ENCODE measurements at places on chromosomes 6 and 20.

GRCh38 chr6:158312165-158312564 lies at the start of gene TULP4:
TSS of gene TULP4 (plus strand) at chr6:158312465. CDS start at chr6:158314017, 1,552 bp downstream.
- DNase-seq, result no peak

- DNase-seq, result no peak
Observed at GRCh38 chr6:26029857-26030653, 57.2 kb upstream of the HFE start.

- DNase-seq, result peak; percentile 45
Observed at GRCh38 chr6:111474106-111474505, 8.9 kb downstream of the REV3L start.

DNA sequence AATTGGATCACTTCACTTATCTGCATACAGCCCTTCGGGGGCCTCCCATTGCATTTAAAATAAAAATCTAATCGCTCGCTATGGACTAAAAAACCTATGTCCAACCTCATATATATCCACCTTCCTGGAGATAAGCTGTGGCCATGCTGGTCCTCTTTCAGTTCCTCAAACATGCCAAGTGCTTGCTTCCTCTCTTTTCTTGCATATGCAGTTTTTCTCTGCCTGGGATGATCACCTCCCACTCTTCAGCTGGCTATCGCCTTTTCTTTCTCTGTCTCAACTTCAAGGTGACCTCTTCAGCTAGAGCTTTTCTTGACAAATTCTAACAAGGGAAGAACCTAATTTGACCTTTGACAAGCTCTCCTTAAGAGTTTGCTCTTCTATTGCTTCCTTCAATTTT lies 5.6 kb upstream of the TFB1M start:
- DNase-seq, result no peak

DNA sequence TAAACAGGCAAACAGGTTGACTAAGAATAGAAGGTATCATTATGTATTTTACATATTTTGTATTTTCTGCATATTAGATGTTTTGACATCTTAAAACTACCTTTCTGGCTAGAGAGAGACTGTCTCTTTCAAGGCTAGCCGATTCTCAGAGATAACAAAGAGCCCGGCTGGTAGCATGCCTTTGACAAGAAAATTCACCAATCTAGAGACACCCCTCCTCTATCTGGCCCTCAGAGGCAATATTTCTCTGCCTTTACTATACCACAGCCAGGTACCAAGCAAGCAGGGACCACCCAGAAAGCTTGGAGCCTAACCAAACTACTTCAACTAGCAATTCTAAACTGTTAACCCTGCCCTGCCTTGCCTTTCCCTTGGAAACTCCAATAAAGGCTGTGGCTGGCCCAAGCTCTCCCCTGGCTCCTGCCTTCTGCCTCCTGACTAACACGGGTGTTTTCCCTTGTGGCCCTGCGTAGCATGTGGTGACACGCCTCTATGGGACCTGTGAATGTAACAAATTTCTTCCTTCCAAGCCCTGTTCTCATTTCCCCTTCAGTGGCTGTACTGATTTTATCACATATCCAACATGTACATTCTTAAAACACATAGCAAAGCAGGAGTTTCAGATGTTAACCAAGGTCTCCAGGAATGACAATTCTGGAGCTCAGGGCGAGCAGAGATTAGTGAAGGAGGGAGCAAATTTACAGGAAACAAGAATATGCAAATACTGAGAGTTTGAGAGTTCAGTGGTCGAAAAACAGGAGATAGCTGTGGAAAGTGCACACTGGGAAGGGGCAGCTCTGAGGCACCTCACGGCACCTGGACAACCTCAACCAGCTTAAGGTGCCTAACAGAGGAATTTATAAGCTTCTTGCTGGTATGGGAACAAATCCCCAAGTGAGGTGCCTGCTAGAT lies 120.8 kb downstream of the BACH2 start:
- DNase-seq, result no peak

GRCh38 chr20:41140226-41141133 lies 3.1 kb downstream of the PLCG1 start:
- DNase-seq, result no peak

GRCh38 chr6:94127716-94128115 lies 708.4 kb upstream of the EPHA7 start:
- DNase-seq, result no peak

GRCh38 chr6:70725817-70726415 lies 58.2 kb downstream of the SMAP1 start:
- no peak for DNase-seq

DNA sequence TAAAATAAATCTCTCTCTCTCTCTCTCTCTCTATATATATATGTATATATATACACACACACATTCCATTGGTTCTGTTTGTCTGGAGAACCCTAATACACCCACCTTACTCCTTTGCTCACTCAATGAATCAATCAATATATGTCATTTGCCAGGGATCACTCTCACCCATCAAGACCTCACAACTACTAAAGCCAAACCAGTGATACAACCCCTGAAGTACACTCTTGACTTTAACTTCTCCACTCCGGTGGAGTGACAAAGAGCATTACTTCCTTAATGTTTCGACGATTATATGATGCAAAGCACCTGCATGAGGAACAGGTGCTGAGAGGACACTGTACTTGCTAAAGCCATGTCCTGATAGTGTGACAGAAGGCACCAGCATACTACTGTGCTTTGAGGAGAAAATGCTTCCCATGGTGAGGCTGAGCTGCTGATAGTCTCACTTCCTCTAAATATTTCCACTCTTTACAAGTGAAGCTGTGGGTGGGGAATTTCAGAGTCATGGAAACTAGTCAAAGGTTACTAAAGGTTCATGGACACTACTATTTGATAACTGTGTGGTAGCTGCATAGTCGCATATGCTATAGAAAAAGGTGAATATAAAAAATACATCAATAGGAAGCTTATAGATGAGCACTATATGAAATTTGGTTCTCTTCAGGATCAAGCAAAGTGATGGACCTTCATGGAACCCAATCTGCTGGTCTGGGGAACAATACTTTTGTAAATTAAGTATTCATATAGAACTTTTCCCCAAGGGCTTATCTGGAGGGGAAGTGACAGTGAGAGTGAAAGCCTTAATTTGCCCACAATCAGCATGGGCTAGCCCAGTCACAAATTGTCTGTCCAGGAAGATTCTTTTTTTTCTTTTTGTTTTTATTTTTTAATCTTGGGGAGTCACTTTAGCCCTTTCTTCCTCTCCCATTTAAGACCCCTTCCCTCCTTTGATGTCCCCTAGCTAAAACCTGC lies 141.9 kb upstream of the NEDD9 start:
- no peak for DNase-seq

DNA sequence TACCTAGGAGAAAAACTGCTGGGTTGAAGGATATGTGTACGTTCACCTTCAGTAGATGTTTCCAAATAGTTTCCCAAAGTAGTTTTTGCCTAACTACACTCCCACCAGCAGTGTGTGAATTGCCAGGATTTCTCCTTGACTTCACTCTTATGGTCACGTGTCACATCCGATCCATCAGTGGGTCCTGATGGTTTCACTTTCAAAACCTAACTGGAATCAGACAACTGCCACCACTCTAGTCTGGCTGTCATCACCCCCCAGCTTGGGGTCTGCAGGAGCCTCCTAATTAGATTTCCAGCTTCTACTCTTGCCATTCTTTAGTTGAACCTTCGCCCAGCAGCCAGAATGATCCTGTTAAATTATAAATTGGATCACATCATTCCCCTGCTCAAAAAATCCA lies 8.5 kb upstream of the SLC12A5 start:
- DNase-seq, result no peak

- DNase-seq, result no peak
Observed at GRCh38 chr20:7355051-7355450, 585.2 kb downstream of the HAO1 start.

GRCh38 chr6:55046869-55047422 lies 127.4 kb upstream of the HCRTR2 start:
- no peak for DNase-seq

DNA sequence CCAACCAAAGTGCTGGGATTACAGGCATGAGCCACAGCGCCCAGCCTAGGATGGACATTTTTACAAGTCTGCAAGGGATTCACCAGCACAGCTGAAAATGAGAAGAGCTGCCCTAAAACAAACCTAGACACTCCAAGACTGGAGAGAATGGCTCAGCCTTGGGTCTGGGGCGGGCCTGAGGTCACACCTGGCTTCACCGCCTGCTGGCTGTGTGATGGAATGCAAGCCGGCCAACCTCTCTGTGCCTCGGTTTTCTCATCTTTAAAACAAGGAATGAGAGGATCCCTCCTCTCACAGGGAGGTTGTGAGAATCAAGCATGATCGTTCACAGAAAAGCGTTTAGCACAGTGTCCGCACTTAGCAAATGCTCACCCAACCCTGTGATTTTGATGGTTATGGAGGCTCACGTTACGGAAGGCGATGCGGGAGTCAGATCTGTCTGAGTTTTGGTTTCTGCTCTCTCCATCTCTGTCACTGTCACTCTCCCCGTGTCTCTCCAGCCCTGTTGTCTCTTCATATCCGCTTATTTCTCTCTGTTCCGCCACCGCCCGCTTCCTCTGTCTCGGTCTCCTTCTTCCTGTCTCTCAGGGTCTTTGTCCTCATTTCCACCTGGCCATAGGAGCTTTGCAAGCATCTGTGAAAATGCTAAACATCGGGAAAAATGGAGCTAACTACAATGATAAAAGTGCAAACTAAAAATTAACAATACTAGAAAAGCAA lies 47.6 kb downstream of the CEBPB start:
- no peak for DNase-seq

GRCh38 chr6:6972456-6972855 lies 135.3 kb upstream of the RREB1 start:
- DNase-seq, result no peak

- DNase-seq, result no peak
Observed at GRCh38 chr6:21396313-21396712, 197.2 kb upstream of the SOX4 start.

DNA sequence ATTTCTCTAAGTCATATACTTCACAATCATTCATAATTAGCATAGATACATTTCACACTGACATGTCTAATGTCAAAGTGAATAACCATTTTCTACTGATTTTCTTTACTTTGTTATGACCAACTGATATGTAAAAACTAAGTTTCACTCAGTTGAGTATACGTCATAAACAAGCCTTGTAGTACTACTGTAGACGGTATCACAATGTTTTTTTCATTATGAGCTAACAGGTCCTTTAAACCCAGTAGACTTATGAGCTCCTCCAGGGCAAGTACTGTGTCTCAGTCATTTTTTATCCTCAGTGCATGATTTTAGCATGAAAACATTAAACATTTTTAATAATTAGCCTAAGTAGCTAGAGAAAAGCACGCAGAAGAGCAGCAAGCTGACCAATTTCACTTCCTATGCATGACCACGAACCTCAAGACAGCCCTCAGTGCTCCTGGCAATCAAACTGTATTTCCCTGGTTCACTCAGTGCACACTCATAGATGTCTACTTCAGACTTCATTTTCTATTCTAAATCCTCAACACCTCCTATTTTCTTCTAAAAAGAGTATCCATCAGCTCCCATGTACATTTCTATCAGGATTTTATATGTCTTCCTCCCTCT lies 32.0 kb upstream of the TFAP2D start:
- DNase-seq, result no peak

- DNase-seq, result no peak
Observed at GRCh38 chr6:42269553-42269952, 51.9 kb upstream of the MRPS10 start.

DNA sequence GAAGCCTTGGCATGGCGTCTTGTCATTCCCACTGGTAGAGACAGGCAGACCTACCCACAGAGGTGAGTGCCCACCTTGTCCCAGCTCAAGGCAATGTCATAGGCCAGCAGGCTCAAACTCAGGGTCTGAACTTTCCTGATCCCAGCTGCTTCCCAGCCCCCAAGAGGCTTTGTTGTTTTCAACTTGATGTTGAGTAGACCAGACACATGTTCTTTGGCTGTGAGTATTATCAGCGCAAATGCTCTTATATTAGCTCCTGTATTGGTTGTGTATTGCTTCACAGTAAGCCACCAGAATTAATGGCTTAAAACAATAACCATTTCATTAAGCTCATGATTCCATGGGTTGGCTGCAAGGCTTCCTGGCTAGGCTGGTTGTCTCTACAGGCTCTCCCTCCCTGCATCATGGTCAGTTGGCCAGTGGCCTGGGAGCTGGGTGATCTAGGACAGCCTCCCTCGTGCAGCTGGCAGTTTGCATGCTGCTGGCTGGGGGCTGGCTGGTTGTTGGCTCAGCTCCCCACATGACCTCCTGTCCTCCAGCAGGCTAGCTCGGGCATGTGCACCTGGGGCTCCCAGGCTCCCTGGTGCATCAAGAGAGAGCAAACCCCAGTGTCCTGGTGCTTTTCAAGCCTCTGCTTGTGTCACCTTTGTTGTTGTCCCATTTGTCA lies 21.6 kb downstream of the TOX2 start:
- DNase-seq, result peak; percentile 13

- DNase-seq, result no peak
Observed at GRCh38 chr20:58064411-58065010, 163.9 kb downstream of the ANKRD60 start.

GRCh38 chr6:149895833-149896271 lies 2.1 kb downstream of the RAET1E start:
- peak; percentile 64 for DNase-seq

DNA sequence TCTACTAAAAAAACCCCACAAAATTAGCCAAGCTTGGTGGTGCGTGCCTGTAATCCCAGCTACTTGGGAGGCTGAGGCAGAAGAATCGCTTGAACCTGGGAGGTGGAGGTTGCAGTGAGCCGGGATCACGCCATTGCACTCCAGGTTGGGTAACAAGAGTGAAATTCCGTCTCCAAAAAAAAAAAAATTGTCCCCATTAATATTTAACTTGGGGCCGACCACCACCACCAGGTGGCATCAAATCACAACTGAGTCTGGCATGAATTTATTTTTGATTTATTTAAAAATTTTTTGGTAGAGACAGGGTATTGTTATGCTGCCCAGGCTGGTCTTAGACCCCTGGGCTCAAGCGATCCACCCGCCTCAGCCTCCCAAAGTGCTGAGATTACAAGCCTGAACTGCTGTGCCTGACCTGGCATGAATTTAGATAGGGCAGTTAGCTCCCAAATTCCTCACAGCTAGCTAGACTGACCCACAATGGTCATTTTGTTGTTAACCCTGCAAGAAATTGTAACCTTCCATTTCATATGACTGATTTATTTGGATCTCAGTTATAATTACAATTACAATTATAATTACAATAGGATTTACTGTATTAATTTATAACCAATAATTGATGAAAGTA lies 17.1 kb upstream of the BEND3 start:
- DNase-seq, result peak; percentile 25

DNA sequence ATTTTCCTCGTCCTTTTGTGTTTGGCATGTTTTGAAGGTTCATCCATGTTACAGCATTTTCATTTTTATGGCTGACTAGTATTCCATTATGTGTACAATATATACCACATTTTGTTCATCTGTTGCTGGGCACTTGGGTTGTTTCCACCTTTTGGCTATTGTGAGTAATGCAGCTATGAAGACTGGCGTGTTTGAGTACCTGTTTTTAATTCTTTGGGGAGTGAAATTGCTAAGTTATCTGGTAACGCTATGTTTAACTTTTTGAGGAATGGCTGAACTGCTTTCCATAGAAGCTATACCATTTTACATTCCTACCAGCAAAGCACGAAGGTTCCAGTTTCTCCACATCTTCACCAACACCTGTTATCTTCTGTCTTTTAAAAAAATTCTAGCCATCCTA lies 37.0 kb upstream of the MYL9 start:
- no peak for DNase-seq

Measured in G401 (cell line).